ENCODE measurements at places on chromosomes 3 and 15.
A peak's percentile ranks its signal among the peaks of the same experiment; 100 is the strongest.

GRCh38 chr3:122936335-122936734 lies 91.2 kb downstream of the SEMA5B start:
- DNase-seq: no peak

DNA sequence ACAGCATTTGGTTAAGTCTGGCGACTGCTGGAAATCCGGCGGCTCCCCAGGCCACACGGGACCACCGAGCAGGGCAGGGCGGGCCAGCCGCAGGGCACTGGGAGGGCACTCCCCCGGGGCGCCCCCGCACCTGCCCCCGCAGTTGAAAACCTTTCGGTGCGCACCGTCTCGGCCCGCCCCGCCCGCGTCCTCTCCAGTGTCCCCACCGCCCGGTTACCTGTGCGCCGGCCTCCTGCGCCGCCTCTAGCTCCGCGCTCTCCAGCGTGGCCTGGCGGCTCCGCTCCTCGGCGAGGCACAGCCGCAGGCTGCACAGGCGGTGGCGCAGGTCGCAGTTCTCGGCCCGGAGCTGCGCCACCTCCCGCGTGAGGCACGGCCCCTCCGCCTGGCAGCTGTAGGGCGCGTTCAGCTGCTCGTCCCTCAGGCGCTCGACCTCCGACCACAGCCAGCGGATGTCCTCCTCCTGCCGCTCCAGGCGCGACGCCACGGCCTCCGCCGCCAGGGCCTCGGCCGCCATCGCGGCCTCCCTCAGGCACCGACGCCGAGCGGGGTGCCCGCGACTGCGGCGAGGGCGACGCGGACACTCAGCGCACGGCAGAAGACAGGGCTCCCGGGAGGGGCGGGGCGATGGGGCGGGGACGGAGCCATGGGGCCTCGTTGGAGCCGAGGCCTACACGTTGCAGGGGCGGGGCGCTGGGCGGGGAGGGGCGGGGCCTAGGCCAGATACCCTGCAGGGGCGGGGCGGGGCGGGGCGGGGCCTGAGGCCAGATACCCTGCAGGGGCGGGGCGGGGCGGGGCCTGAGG lies at the start of gene TARS3:
TSS of gene TARS3 (minus strand) at position 600 of the 801 bp plus-strand sequence. CDS start at position 514, 86 bp downstream.
- DNase-seq: peak; percentile 97

DNA sequence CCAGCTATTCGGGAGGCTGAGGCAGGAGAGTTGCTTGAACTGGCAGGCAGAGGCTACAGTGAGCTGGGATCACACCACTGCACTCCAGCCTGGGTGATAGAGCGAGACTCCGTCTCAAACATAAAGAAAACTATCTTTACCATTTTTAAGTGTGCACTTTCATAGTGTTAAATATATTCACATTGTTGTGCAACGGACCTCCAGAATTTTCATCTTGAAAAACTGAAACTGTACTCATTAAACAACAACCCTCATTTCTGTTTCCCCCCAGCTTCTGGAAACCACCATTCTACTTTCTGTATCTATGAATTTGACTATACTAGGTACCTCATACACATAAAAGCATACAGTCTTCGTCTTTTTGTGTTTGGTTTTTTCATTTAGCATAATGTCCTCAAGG lies 375.1 kb downstream of the SHQ1 start:
- no peak for DNase-seq

DNA sequence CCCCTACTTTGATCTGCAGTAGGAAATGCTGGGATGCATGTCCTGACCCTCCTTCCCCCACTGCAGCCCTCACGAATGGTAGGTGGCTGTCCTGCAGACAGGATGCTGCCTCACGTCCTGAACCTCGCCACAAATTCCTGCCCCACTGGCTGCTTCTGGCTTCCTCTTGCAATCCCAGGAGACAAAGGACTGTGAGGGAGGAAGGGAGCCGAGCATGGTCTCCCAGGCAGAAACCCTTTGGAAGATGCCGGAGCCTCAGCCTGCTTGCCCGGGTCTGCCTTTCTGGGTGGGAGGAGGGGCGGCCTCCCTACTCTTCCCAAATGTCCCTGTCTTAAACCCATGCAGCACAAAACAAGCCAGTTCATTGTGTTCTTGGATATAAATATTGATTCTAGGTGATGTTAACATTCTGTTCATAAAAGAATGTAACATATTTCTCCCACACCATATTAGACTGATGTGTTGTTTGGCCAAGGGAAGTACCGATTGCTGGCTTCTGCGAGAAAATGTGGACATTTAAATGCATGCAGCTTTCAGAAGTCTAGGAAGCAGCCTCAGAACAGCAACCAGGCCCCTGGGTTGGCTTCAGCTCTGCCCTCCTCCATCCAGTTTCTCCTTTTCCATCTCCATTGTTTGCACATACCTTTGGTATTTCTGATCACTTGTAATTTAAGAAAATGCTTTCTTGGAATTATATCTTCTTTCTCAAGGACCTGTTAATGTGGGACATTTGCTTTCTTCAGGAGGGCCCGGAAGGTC lies 75.3 kb downstream of the HMG20A start:
- no peak for DNase-seq

- no peak for DNase-seq
These were observed 11.5 kb downstream of the THAP10 start for GRCh38 chr15:70880781-70881180.

DNA sequence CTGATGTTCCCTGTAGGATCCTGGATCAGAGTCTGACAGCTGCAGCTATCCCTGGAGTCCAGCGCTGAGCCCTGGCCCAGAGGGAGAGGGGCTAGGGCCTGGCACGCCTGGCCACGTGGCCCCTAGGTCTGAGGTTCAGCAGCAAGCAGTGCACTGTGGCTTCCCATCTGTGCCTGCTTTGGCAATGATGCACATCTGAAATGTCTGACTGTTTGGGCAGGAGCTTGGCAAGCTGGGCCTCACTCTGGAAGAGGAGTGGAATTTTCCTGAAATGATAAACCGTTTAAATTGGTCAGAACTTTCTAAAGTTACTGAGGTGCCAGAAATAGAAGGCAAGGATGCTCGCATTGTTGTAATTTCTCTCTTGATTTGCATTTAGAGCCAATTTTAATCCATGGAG lies 48.8 kb upstream of the MRPS22 start:
- DNase-seq: no peak

GRCh38 chr15:39347453-39347852 lies 233.4 kb upstream of the THBS1 start:
- no peak for DNase-seq

DNA sequence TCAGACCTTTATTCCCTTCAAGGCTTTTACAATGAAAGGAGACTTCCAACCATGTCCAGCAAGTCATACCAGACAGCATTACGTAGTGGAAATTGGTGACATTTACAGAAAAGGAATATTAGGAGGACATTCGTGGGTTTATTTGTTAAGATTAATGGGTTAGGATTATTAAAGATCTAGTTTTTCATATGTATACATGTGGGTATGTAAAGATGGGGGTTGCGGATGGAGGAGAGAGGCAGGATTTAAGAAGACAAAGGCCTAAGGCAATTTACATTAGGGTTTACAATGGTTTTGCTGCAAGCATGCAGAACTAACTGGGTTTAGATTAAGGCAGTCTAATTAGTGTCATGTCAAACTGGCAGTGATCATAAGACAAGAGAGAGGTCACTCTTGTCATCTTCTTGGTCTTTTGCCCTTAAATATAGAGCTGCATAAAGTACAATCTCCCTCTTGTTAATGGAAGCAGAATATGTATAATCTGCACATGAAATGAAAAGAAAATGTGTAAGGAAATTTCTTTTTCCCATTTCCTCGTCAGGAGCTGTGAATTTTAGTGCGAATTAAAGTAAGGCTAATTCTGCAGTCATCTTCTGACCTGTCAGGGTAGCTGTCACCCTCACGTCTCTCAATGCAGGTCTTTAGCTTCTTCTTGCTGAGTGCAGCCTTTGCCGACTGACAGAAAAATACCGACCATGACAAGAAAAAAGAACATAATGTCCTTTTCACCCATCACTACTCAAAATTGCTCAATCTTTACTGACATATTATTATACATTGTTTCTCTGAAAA lies 258.9 kb upstream of the MEIS2 start:
- DNase-seq: no peak

DNA sequence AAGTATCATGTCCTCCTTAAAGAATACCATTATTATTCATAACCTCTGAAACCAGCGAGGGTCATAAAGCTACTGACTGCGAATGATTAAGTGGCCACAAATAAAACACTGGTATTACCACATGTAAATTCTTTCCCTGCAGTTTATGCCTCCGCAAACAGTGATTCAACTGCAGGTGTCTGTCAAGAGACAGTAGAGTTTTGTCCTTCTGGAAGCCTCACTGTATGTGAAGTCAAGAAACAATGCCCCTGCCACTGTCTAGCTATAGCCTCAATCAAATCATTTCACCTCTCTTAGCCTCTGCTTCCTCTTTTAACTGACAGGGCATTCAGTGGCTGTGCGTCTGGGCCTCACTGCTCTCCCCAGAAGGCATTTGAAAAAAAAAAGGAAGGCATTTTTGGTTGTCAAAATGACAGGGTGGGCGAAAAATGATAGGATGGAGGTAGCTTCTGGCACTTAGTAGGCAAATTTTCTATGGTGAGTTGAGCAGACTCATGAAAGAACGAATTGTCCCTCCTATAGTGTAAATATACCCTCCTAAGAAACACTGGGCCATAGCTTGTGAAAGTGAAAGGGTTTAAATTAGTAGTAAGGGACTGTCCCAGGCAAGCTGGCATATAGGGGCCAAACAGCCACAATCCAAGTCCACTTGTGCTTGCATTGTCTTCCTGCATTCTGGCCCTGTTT lies 66.7 kb downstream of the FILIP1L start:
- peak; percentile 8 for DNase-seq

DNA sequence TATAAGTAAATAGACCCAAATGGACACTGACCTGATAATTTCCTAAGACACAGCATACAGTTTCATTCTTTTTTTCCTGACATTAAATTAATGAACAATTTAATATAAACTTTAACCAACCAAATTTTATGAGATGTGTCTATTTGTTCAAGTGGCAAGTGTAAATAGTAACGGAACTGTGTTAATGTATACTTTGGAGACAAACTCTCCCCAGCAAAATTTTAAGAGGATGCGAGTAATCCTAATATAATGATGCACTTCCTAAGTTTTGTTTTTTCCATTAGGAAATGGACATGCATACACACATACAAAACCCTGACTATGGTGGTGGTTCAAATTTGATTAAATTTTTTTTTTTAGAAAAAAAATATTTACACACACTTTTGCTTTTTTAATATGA lies 38.5 kb upstream of the MYH15 start:
- DNase-seq: no peak

- DNase-seq: no peak
These were observed 212.3 kb upstream of the CFAP20DC start for GRCh38 chr3:59262076-59262498.

DNA sequence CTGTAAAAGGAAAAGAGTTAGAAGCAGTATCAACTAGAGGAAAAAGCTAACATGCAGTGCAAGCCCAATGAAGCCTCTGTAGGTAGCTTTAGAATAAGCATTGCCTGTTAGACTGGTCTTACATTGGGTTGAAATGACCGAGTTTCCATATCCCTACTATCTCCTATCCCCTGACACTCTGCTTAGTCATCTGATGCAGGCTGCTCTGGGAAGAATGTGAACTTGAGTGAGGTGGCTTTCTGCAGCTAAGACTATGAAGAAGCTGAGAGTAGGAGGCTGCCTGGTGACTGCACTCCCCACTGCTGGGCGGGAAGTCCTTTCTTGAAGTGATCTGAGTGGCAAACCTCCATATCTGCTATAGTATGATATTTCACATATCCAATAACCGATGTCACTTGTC lies 64.7 kb downstream of the OXSM start:
- no peak for DNase-seq

DNA sequence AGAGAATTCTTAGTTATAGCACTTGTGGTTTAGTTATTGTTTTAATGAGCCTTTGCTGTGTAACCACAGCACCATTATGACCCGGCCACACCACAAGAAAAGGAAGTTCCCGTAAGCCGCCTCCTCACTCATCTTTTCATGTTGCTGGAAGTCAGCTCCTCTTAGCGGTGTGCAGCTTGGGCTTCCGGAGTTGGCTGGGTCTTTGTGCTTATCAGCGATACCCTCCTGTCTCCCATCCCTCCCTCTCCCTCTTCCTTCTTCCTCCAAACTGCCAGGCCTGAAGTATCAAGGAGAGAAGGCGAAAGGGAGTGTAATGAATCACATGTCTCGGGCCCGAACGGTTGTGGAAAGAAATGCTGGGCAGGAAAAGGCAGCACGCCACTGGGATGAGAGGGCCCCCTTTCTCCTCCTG lies 353.5 kb downstream of the MCTP2 start:
- peak; percentile 69 for DNase-seq

GRCh38 chr15:70060993-70061305 lies 36.8 kb downstream of the TLE3 start:
- no peak for DNase-seq

GRCh38 chr3:88321363-88322050 lies 171.7 kb downstream of the C3orf38 start:
- DNase-seq: no peak

DNA sequence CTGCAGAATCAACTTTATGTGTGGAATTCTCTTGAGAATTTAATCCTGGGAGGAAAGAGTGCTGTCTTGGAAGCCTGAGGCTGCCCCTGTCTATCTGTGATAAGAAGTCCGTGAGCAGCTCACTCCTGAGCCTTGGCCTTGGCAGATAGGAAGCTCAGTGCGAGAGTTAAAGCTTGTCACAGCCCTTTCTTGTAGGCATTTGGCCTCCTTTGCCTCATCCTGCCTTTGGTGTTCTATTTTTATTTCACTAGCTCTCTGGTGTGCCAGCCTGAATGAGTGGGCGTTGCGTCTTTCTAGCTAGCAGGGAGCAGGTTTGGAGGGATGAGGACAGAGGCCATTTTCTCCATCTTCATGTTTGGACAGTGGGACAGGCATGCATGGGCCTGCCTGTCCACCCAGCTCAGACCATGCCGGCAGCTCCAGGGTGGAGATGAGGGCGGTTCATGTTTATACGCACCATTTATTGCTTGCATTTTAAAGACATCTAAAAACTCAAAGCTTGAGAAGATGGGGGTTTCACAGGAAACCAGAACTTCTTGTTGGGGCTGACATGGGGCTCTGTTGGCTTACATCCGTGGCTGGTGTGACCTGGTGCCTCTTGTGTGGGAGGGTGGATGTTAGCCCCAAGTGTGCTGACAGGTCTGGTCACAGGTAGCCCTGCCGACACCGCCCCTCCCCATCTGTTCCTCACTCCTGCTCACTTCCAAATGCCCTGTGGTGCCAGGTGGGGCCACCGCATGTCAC lies 29.8 kb downstream of the IRAK2 start:
- DNase-seq: peak; percentile 66

DNA sequence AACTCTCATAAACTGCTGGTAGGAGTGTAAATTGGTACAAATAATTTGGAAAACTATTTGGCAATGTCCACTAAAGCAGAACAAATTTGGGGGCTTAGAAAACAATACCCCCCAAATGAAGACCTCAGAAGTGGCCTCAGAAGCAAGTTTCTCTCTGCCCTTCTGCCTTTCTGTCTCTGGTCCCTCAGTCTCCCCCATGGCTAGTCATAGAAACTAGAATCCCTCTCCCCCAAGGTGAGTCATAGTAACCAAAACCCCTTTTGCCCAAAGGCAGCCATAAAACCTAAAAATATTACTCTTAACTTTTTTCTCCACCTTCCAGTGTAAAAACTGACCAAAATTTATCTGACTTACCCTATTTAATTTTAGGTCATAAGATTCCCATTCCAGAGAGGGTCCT lies 350.7 kb upstream of the LRRC3B start:
- DNase-seq: no peak
